ENCODE measurements at places on chromosomes 2 and 18.

DNA sequence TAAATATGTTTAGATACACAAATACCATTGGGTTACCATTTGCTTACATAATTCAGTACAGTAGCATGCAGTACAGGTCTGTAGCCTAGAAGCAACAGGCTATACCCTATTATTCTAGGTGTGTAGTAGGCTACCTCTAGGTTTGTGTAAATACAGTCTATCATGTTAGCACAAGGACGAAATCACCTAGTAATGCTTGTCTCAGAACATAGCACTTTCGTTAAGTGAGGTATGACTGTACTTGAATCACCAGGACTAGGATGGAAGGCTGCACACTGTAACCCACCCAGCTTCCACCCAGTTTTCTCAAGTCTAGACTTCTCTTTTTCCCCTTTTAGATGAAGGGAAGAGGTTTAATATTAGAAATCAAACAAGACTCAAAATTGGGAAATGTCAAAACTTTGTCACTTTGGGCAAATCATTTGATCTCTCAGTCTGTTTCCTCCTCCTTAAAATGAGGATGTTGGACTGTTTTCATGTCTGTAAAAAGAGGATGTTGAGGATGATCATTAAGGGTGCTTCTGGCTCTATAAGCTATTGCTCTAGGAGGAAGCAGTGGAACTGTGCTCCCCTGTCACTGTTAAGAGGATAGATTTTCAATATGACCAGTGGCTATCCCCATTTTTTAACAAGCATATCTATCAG lies 3.7 kb upstream of the SOCS6 start:
- no peak for DNase-seq

DNA sequence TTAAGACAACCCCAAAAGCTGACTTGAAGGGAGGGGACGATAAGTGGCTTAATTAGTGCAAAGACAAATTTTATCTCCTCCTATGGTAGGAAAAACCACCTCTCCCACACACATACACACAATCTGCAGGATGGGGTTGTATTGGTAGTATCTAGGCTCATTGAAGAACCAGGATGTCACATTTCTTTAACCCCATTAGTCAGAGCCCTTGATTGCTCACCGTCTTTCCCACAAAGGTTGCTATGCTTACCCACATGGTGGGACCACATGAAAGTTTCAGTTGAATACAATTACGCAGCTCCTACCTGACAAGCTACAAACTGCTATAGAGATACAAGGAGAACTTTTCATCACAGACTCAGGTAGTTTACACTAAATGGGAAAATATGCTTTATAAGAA lies 765.0 kb upstream of the CELF4 start:
- no peak for DNase-seq

- DNase-seq, result no peak
These were observed 321.9 kb upstream of the NETO1 start for GRCh38 chr18:73189718-73190117.

GRCh38 chr2:134852518-134852917 lies 14.1 kb downstream of the ACMSD start:
- DNase-seq, result no peak

DNA sequence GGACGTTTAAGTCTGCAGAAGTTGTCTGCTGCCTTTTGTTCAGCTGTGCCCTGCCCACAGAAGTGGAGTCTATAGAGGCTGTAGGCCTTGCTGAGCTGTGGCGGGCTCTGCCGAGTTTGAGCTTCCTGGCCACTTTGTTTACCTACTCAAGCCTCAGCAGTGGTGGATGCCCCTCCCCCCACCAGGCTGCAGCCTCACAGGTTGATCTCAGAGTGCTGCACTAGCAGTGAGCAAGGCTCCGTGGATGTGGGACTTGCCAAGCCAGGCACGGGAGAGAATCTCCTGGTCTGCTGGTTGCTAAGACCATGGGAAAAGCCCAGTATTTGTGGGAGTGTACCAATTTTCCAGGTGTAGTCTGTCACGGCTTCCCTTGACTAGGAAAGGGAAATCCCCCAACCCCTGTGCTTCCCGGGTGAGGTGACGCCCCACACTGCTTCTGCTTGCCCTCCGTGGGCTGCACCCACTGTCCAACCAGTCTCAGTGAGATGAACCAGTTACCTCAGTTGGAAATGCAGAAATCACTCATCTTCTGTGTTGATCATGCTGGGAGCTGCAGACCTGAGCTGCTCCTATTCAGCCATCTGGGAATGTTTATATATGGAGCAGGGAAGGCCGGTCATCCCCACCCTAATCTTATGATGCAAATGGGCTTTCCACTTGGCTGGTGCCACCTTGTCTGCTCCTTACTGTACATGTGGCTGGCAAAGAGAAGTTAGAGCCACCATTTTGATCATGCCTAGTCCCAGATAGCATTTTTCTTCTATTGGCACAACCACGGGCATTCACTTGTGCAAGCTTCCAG lies 156.9 kb upstream of the ITGA6 start:
- no peak for DNase-seq

DNA sequence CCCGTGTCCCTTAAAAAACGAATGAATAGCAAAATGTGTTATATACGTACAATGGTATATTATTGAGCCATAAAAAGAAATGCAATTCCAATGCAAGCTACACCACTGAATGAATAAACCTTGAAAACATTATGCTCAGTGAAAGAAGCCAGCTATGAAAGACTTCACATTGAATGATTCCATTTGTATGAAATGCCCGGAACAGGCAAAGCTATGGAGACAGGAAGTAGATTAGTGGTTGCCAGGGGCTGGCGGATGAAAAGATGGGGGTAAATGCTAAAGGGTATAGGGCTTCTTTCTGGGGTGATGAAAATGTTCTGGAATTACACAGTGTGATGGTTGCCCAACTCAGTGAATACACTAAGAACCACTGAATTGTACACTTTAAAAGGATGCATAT lies 113.3 kb downstream of the NOL10 start:
- no peak for DNase-seq

DNA sequence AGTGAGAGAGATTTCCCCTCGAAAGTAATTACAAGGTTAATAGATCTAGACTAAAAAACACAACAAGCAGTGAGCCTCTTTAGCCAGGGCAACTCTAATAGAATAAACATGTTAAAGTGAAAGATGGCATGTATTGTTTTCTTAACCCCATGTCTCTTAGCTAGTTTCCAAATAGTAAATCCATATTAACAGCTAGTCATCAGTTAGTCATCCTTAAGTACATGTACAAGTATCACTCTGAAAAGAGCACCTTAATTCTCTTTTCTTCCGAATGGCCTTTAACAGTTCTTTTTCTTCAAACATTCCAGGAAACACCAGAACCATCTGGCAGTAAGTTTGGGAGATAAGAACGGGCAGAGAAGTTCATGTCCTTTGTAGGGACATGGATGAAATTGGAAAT lies 1480.0 kb downstream of the LRP1B start:
- no peak for DNase-seq

DNA sequence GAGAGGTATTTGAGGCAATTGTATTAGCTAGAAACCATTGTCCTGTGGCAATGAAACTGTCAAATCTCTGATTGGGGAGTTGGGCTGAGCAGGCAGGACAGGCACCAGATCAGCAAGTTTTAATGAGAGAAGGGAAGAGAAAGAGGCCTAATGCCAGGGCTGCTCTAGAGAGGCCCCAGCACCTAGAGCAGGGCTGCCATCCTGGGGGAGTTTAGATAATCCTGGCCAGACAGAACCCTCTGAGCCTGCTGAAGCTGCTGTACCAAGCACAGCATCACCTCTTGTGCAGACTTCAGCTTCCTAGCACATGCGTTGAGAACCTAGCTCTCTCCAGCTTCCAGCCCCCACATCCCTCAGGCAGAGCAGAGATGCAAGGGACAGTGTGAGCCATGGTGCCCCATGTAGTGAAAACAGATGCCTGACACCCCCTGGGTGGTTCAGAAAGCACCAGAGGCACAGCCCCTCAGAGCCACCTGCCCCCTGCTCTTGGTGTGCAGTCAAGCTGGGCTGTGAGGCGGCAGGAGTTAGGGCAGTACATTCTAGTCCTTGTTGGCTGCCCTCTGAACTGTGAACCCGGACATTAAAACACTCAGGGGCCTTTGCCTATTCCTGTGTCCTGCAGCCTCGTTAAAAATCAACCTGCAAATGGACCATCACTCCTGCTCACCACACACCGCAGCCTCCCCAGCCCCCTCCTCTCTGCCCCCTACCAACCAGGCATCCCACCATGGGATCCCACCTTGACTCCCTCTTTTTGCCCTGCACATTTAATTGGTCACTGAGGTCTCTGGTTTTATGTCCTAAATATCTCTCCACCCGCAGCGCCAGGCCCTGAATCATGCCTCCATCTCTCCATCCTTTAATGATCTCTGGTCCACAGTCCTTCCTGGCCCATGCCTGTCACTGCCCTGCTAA lies 52.7 kb downstream of the ADD2 start:
- no peak for DNase-seq

GRCh38 chr2:26330604-26331003 lies 15.3 kb upstream of the SELENOI start:
- DNase-seq, result no peak

DNA sequence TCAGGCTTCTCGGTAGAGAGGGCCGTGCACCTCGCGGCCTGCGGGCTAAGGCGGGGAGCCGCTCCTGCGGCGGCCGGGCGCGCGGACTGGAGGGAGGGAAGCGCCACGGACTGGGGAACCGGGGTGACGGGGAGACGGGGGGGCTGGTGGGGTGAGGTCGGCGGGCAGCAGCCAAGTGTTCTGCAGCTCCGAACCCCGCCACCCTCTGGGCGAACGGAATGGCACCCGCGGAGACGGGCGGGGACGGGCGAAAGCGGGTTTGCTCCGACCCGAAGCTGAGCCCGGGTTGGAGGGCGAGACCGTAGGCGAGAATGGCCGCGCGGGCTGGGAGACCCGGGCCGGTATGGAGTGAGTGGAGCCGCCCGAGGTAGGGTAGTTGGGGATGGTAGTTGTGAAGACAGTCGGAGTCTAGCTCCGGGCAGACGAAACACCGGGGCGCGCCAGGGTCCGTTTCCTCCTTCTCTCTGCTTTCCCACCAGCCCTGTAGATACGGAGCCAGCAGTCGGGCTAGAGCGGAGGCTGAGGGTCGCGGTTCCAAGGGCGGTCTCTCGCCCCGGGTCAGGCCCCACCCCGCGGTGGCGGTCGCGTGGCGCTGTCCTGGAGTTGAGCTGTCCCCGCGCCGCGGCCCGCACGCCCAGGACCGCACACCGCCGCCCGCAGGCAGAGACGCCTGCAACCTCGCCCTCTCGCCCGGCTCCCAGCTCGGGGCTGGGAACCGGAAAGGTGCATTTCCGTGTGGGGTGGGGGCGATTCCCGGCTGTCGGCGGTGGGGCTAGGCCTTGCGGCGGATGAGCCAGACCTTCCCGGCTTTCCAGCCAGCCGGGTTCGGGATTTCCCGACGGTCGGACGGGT lies 160.3 kb upstream of the SIX2 start:
- DNase-seq, result peak; percentile 46

- DNase-seq, result no peak
These were observed 96.9 kb downstream of the TANC1 start for GRCh38 chr2:159065313-159065712.

DNA sequence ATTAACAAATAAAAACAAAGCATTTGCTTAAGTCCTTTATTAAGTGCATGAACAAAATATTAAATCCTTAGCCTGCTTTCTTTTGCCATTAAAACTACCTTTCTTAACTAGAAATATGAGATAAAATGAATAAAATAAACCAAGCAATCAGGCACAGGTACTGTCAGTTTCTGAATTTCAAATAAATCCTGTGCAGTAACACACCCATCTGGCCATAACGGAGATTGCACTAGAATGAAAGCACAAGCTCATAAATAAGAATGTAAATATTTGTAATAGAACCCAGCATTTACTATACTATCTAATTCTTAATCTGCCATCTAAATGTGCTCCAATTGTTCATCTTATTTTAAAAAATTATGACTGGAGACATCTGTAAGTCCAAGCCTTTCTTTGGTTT lies 31.9 kb downstream of the PRKRA start:
- peak; percentile 45 for DNase-seq

GRCh38 chr2:176110415-176111308 lies 3.6 kb downstream of the HOXD11 start:
- no peak for DNase-seq

GRCh38 chr2:217866457-217866856 lies 136.3 kb downstream of the TNS1 start:
- no peak for DNase-seq

DNA sequence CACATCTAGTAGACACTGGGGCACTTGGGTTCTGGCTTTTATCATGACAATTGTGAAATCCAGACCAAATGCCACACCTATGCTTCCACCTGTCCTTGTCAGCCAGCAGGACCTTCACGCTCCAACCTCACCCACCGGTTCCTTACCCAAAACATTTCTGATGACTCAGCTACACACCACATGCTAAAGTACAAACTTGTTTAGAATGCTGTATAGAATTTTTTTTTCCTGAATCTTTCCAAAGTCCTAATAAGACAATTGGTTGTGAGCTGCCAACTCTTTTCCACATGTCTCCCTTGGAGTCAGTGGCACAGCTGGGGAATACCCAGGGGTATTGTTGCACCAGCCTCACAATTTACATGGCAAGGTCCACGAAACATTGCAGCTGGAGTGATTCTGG lies 75.5 kb upstream of the LPIN2 start:
- no peak for DNase-seq

DNA sequence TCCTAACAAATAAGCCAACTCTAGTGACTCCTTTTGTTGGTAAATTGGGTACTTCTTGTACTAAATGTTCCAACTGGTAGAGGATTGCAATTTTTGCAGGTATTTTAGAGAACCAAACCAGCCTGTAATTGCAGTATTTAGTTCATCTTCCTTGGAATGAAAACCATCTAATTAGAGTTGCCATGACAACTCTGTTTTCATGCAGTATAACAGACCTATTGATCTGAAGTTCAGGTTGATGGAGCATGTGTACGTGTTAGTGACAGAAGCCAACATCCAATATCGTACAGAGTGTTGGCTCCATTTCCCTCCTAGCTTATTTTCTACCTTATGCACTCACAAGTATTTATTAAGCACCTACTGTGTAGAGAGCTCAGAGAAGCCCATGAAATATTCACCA lies 176.3 kb upstream of the FOSL2 start:
- no peak for DNase-seq

- DNase-seq, result no peak
These were observed 236.7 kb downstream of the FHOD3 start for GRCh38 chr18:36534154-36534688.

GRCh38 chr2:239898292-239898925 lies 126.7 kb downstream of the NDUFA10 start:
- no peak for DNase-seq

- DNase-seq, result no peak
These were observed 39.7 kb downstream of the ANXA4 start for GRCh38 chr2:69781321-69782248.

GRCh38 chr2:17803497-17803896 lies 12.8 kb upstream of the MSGN1 start:
- no peak for DNase-seq
